ENCODE measurements at places on chromosomes 1 and 21.

GRCh38 chr1:65310078-65310587 is 790 bp downstream of the DNAJC6 start:
- no peak for DNase-seq

- no peak for DNase-seq
Observed at GRCh38 chr1:183319051-183319450, 99.1 kb downstream of the NMNAT2 start.

DNA sequence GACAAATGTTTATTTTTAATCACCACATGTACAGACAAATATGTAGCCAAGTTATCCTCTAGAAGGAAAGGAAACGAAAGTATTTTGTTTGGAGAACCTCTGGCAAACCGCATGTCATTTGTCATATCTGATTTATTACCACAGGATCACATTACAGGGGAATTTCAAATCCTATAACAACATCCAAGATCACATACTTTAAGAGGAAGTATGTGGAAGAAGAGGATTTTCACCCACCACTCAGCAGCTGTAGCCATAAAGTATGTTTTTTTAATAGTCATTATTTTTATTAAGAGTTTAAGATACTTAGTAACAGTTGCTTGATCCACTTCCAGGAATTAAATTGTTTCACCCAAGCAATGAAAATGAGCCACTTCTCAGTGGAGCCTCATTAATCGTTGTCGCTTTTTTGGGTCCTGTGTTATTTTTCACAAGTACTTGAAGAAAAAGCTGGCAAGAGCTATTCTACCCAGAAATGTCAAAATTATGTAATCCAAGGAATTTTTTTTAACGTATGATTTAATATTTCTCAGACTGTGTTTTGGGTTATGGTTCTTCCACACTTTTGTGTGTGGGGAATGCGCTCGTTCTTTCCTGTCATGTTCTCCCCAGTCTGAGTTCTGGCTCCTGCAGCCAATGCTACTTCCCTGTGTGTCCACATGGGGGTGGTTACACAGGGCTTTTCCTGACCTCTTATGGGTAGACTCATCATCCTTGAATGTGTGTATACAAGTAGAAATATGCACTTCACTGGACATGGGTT is 6.9 kb downstream of the SERTAD4 start:
- no peak for DNase-seq

DNA sequence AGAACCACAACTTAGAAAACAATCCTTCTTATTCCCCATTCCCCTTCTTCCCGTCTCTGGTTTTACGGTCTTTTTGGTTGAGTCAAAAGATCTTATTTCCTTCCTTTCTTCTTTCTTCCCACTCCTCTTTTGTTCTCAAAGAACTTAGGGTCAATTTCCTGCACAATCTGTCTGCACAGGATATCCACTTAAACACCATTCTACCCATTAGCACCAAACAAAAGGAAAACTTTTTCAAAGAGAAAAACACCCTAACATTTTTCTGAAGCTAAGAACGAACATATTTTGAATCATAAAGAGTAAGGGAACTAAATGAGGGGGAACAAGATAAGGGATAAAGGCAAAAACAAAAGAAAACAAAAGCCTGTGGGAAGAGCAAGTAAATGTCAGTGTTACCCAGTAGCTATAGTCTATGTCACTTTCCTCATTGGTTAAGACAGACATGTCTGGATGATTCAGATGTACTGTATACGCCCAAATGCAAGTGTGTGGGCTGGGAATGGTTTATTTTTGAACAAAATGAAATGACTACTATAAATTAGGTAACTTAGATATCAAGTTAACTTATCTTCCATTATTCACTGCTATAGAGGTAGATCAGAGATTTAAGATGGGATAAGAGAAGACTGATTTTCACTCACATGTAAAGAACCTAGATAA is 59.9 kb downstream of the TOR3A start:
- DNase-seq = no peak

DNA sequence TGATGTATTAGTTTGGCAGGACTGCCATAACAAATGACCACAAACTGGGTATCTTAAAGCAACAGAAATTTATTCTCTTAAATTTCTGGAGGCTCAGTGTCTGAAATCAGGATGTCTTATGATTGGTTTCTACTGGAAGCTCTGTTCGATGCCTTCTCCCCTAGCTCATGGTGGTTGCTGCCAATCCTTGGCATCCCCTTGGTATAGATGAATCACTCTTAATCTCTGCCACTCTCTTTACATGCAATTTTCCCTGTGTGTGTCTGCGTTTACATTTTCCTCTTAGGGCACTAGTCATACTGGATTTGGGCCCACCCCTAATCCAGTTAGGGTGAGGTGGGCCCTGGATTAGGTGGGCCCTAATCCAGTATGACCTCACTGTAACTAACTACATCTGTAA is 54.7 kb upstream of the MPC2 start:
- DNase-seq = no peak

DNA sequence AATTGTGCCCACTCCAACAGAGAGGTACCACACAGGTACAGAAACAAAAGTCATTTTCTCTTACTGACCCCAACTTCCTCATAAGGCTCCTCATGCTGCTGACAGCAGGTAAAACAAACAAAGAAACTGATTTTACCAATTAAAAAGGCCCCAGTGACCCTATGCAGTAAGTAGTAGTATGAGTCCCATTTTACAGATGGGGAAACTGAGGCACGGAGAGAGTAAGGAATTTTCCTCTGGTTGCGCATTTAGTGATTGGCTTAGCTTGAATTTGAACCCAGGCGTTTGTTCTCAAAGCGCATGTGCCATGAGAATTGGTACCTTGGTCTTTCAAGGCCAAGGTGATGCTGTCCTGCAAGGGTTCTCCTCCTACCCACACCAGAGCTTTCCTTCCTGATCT is 66.1 kb upstream of the ZBTB40 start:
- no peak for DNase-seq

GRCh38 chr1:74415935-74416334 is 96.5 kb downstream of the LRRC53 start:
- no peak for DNase-seq

DNA sequence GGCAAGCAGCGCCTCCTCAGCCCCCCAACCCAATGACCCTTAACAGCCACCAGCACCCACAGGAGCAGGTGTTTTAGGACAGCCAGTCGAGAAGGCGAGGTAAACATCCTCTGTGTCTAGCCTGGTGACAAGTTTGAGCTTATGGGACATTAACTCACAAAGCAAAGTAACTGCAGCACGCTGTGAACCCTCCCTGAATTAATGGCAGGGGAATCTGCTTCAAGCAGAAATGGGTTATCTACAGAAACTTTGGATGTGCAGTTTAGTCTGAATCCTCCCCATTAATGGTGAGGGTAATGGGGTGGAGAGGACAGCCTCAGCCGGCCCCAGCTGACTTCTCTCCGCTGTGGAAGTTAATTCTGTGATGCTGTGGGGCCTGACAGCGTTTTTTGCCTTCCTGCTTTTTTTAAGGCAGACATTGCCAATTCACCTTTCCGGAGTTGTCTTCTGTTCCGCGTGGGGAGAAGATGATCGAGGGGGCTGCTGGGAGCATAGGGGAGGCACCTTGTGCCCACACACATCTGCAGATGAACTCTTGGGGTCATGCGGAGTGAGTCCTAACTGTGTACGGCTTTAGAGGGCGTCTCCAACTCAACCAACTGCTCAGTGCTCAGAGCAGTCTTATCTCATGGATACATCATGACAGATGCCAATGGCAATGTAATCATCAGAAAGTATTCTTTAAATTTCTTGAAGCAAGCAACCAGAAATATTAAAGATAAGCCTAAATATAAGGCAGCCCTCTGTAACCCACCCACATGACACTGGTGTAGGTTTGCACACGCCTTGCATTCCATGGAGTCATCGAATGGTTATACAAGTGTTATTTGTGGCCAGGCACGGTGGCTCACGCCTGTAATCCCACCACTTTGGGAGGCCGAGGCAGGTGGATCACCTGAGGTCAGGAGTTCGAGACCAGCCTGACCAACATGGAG is 41.0 kb downstream of the POFUT2 start:
- DNase-seq = no peak

- peak; percentile 51 for DNase-seq
Observed at GRCh38 chr1:53367503-53368313, 39.8 kb upstream of the LRP8 start.

DNA sequence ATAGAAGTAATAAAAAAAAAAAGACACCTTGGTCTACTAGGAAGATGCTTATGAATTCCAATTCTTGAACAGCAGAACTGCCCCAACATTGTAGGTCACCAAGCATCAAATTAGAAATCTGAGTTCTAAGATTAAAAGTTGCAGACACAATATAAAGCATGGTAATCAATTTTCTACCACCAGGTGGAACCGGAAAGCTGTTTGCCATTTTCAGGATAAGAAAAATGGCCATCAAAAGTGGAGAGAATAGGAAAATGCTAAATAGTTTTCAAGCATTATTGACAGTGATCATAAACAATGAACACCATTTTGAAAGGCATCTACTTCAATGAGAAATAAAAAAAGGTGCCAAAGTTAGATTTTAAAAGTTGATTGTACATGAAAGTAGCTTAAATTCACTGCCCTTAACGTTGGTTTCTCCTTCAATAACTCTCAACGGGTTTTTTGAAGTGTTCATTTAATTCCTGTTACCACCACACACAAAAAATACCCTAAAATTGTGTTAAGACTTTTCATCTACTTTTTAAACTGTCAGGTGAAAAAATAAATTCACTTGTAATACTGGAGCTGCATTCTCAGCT is 252.9 kb downstream of the KCNT2 start:
- DNase-seq = peak; percentile 5

DNA sequence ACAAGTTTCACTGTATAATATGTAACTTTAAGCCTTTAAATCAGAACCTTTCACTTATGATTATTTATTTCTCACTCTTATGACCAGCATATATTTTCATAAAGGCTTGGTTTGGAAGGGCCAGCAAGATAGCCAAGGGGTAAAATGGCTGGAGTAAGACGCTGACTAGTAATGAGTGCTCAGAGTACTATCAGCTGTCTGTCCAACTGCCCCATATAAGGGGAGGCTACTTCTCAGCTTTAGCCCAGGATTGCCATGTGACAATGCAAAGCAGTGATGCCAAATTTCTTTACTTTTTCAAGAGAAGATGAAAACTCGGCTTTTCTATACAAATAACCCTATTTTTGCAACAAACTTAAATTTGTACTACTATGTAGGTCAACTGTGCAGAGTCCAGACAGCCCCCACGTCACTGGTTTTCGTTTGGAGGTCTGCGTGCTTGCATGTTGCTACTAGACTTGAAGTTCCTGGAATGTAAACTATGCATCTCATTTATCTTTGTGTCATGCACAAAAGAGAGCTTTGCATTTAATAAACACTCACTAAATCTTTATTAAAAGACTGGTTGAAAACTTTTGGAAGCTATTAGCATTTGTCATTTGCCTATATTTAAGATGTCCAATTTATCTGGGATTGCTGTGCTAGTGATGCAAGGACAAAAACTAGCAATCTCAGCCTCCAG is 110.4 kb downstream of the TNFSF18 start:
- DNase-seq = no peak

- DNase-seq = peak; percentile 34
Observed at GRCh38 chr1:159889821-159890252, 10.1 kb downstream of the CFAP45 start.

GRCh38 chr1:114324662-114324965 is 170.9 kb upstream of the SYT6 start:
- no peak for DNase-seq

DNA sequence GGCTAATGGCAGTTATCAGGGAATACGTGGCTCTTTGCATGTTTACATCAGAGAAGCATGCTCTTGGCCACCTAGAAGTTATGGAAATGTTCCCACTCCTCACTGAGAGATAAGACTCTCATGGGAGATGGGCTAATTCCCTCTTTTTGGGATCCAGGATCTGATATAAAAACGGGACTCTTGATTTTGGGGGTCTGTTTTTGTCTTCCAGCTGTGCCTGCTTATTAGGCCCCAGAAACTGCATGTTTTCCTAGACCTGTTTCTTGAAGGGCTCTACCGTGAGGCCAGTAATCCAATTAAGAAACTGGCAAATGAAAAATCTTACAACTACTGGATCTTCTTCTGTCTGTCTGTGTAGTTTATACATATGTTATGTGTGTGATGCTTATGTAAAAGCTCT is 47.0 kb upstream of the PTCH2 start:
- no peak for DNase-seq

DNA sequence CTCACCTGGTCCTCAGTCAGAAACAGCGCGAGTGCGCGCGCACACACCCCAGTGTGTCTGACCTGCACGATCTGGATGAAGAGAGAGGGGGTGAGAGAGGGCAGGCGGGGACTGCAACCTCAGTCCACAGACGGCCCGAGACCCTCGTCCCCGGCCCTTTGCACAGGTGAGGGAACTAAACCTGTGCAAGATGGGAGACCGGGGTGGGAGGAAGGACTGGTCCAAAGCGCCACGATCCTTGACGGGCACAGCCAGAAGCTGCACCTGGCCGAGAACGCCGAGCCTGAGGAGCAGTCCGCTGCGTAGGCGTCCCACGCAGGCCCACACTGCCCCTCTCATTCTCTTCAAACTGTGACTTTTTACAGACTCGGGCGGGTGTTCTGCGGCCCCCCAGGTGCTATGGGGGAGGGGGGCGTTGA is 519 bp upstream of the IQCC start:
- DNase-seq = no peak

DNA sequence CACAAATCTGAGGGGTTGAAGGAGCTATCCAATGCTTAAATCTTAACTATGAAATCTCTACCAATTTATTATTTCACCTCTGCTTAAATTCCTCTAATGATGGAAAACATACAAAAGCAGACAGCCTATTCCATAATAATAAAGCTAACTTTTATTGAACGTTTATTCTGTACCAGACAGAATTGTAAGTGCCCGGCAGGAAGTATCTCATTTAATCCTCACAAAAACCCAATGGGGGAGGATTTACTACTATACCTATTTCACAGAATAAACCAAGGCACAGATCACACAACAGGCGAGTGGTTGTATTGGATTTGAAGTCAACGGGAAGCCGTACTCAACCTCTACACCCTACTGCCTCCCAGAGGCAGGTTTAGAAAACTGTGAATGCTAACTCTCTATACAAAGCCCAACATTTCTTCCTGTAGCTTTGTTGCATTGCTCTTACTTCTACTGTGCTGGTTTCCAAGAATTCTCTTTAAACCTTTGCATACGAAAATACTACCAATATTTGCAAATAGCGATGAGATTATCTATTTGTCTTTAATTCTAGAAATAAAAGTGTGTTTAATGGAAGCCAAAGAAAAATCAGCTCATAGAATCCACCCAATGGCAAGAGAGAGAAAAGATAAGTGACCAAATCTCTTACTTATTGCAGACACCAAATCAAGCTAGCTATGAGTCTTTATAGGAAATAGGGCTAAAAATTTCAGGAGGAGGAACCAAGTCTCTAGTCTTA is 33.5 kb upstream of the C1orf53 start:
- DNase-seq = peak; percentile 68

DNA sequence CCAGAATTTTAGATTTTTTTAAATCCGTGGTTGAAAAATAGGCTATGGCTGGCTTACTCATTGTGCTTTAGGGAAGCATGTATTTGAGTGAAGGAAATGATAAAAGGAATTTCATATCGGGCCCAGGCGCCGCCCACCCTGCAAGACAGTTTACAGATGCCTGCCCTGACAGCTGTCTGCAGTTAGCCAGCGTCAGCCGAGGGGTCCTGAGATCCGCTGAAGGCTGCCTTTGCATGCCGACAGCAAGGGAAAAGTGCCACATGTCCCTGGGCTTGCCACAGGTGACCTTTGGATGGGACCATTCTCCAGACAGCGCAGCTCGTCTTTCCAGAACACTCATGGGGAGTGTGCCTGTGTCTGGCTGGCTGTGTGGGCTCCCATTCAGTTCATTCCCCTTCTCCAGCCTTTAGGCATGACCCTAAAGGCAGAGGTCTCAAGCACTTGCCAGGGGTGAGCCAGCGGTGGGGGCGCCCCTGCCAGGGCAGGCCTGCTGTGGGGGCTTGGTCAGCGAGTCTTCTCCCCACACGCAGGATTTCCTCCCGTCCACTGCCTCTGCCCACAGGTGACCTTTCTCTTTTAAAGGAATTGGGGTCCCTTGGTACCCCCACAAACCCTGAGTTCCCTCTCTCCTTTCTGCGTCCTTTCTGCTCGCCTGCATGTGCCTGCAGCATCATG is 46.1 kb upstream of the TRAPPC10 start:
- DNase-seq = no peak

Measured in CD4-positive, alpha-beta T cell treated with Interleukin-17A for 1 hour (primary cell).